ENCODE measurements at places on chromosomes 2 and 18. TPM values are rescaled to one million over a fixed set of nuclear protein-coding genes. Genes with fewer than 3 reads are reported as not detected.
A peak's percentile ranks its signal among the peaks of the same experiment; 100 is the strongest.

The CARF gene
- 30.9 TPM for total RNA-seq

The E2F6 gene
- 13.8 TPM for total RNA-seq

The PRSS56 gene
- not detected for total RNA-seq

The UGT1A4 gene
- total RNA-seq: 7.2 TPM

The LIMS4 gene
- total RNA-seq: 4.4 TPM

The CD207 gene
- total RNA-seq: not detected

The MYO7B gene
- total RNA-seq: 155 TPM

GRCh38 chr2:31568585-31569201 is 12.0 kb downstream of the SRD5A2 start:
- no peak for DNase-seq
- no peak overlapping the region for H3K4me3 ChIP-seq
- H3K27ac ChIP-seq: no peak overlapping the region
- H3K4me1 ChIP-seq: no peaks in the 10 kb centered on the region
- no peaks in the 10 kb centered on the region for H3K36me3 ChIP-seq
- no peaks in the 10 kb centered on the region for H3K27me3 ChIP-seq

DNA sequence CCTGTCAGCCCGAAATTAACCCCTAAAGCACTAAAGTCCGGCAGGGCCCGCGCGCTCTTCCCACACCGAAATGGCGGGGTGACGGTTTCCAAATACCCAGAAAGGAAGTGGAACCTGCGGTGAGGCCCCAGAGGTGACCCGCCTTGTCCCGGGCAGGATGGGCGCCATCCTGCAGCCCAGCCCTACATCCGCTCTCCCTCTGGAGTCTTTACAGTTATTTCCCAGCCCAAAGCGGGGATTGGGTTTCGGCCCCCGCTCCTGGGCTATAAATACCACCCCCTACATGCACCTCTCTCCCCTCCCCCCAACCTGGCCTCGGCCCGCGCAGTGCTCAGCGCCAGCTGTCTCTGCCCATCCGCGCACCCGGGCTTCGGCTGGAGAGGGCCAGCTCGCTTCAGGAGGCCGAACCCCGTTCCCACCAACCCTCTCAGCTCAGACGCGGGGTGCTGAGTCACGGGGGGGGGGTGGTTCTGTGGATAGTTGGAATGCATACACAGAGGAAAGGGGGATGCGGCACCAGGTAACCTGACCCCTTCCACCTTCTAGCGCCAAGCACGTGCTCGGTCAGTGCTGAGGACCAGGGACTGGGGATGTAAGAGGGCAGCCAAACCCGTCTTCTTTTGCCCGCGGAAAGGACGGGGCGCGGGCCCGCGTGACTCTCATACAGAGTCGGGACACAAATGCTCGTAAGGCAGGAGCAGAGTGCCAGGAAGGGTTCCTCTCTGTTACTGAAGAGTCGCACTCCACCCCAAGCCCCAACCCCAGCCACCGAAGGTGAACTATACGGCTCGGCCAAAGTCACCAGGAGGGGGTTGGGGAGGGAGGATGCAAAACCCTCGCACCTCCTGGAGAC is at the start of gene TUBA4B:
TUBA4B (plus strand) TSS at position 344 of the 853 bp plus-strand sequence; CDS start at position 509, 165 bp downstream.
- peak within 1 kb of the TSS; percentile 97 for H3K27ac ChIP-seq
- H3K4me3 ChIP-seq: peak within 1 kb of the TSS; percentile 73
- peaks cover 3% of the 10 kb centered on the region for H3K27me3 ChIP-seq
- DNase-seq: peak; percentile 62

- H3K4me1 ChIP-seq: no peaks in the 10 kb centered on the region
- H3K27me3 ChIP-seq: no peaks in the 10 kb centered on the region
- H3K4me3 ChIP-seq: no peak overlapping the region
- no peaks in the 10 kb centered on the region for H3K36me3 ChIP-seq
- no peak for DNase-seq
Measured at GRCh38 chr2:148917431-148917830, 42.4 kb downstream of the KIF5C start.

- H3K27ac ChIP-seq: no peak overlapping the region
- H3K27me3 ChIP-seq: no peaks in the 10 kb centered on the region
- no peak overlapping the region for H3K4me3 ChIP-seq
- H3K4me1 ChIP-seq: peaks cover 4% of the 10 kb centered on the region
- H3K36me3 ChIP-seq: no peaks in the 10 kb centered on the region
Measured at GRCh38 chr2:43488737-43489136, 107.1 kb downstream of the THADA start.

DNA sequence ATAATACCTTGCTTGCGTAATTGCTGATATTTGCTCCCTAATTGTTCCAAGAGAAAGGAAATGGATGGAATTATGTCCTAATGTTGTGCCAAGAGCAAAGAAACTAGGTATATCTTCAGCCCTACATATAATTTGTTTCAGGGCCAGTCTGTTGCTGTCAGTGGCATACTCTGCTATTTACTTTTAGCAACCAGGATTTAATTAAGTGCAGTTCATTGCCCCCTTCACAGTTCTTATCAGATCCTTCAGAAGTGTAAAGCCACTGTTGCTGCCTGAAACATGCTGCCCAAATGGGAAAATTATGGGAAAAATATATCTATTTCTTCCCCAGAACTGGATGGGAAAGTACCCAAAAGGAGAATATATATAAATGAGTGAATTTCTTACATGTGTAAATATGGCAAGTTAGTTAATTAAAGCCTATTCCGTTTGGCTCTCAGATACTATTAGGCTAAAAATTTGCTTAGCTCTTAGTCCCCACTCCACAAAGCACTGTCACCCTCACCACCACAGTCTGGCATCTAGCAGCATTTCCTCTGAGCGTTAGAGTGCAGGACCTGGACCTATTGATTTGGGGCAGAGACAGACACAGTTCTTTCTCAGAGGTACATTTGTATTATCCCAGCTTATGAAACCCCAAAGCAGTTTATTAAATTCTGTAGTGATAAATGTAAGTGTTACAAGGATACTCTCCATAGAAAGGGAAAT is 72.8 kb upstream of the DTNA start:
- H3K4me3 ChIP-seq: no peak overlapping the region
- DNase-seq: no peak
- H3K4me1 ChIP-seq: no peaks in the 10 kb centered on the region
- no peaks in the 10 kb centered on the region for H3K36me3 ChIP-seq
- no peak overlapping the region for H3K27ac ChIP-seq

GRCh38 chr2:49490710-49491109 is 336.4 kb upstream of the FSHR start:
- no peaks in the 10 kb centered on the region for H3K4me1 ChIP-seq
- no peak overlapping the region for H3K4me3 ChIP-seq
- no peak overlapping the region for H3K27ac ChIP-seq

- H3K4me1 ChIP-seq: no peaks in the 10 kb centered on the region
- DNase-seq: no peak
- H3K27me3 ChIP-seq: no peaks in the 10 kb centered on the region
- no peak overlapping the region for H3K27ac ChIP-seq
Measured at GRCh38 chr2:37886745-37887144, 38.3 kb upstream of the RMDN2 start.

- no peak overlapping the region for H3K27ac ChIP-seq
- no peaks in the 10 kb centered on the region for H3K27me3 ChIP-seq
- DNase-seq: no peak
- no peak overlapping the region for H3K4me3 ChIP-seq
- H3K4me1 ChIP-seq: no peaks in the 10 kb centered on the region
Measured at GRCh38 chr2:215847718-215848117, 165.6 kb downstream of the MREG start.

DNA sequence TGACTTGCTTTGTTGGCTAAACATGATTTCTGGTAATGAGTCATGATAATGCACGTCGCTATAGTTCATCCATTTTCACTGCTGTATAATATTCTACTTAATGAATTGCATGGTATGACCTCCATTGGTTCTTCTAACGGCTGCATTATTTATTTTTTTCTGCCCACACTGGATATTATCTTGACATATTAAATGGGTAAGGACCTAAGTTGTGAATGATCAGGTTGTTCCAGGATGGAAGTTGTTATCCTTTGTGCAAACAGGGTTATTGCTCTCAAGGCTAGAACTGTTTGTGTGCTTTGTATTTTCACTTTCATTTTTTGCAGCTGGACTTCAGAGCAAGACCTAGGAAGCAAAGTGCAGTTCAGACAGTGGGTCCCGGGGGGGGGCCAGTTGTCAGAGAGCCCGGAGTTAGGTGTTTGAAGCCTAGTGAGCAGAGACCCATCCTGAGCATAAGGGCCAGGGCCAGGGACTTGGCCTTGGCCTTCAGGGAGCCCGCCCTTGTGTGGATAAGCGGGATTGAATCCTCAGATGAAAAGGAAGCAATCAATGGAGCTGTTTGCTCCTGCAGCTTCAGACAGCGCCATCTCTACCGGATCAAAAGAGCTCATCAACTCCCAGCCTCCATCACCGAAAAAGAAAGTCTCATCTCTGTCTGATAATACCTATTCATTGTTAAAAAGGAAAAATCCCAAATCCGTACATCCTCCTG is 48.2 kb downstream of the AGAP1 start:
- no peaks in the 10 kb centered on the region for H3K27me3 ChIP-seq
- H3K4me3 ChIP-seq: no peak overlapping the region
- peak overlapping the region; percentile 85 for H3K27ac ChIP-seq
- no peak for DNase-seq
- no peaks in the 10 kb centered on the region for H3K36me3 ChIP-seq

GRCh38 chr18:45363196-45363595 is 252.1 kb upstream of the SLC14A2 start:
- H3K36me3 ChIP-seq: no peaks in the 10 kb centered on the region
- no peak overlapping the region for H3K27ac ChIP-seq

DNA sequence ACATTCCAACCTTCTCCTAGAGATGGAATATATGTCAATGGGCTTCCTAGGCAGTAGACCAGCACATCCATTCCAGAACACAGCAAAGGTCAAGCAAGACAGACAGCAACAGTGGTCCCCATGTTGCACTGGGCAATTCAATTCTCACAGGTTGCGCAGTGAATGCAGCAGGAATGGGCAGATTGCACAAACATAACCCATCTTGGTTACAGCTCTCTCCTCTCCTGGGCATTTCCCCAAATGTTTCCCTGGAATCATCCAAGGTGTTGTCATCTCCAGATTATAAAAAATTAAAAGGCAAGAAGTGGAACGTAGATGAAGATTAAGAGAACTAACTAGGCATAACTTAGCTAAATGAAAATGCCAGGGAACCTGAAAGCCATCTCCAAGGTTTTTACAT is 265.8 kb upstream of the SLC14A2 start:
- no peak for DNase-seq
- no peak overlapping the region for H3K27ac ChIP-seq
- H3K27me3 ChIP-seq: no peaks in the 10 kb centered on the region
- H3K36me3 ChIP-seq: no peaks in the 10 kb centered on the region
- H3K4me3 ChIP-seq: no peak overlapping the region

- H3K27ac ChIP-seq: no peak overlapping the region
- no peaks in the 10 kb centered on the region for H3K27me3 ChIP-seq
- no peaks in the 10 kb centered on the region for H3K4me1 ChIP-seq
- no peak for DNase-seq
- H3K4me3 ChIP-seq: no peak overlapping the region
- no peaks in the 10 kb centered on the region for H3K36me3 ChIP-seq
Measured at GRCh38 chr18:32025744-32026143, 7.1 kb downstream of the RNF125 start.

DNA sequence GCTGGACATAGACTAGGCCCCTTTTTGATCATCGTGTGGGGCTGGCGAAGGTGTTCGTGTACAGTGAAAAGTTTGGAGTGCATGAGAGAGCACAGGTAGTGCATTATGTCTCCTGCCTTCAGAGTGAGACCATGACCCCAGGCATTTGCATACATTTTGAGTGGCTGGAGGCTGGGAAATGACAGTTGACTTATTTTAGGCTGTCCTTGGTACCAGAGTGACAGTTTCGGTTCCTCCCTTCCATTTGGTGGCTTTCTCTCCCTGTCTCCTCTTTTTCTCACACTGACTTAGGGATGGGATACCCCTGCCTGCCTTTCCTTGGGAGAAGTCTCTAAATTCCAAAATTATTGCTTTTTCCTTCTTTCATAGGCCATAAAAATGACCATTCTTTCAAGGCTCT is 20.1 kb downstream of the SERPINB12 start:
- no peak overlapping the region for H3K27ac ChIP-seq
- DNase-seq: no peak
- H3K36me3 ChIP-seq: no peaks in the 10 kb centered on the region
- H3K27me3 ChIP-seq: no peaks in the 10 kb centered on the region
- no peaks in the 10 kb centered on the region for H3K4me1 ChIP-seq
- no peak overlapping the region for H3K4me3 ChIP-seq

- H3K27ac ChIP-seq: no peak overlapping the region
- H3K27me3 ChIP-seq: no peaks in the 10 kb centered on the region
- no peak overlapping the region for H3K4me3 ChIP-seq
- no peaks in the 10 kb centered on the region for H3K36me3 ChIP-seq
Measured at GRCh38 chr2:84160453-84160852, 298.6 kb downstream of the SUCLG1 start.

Data from stomach (tissue), 19 donors.